ENCODE measurements at places on chromosomes 4 and X. TPM values are rescaled to one million over a fixed set of nuclear protein-coding genes. Genes with fewer than 3 reads are reported as not detected.

GRCh38 chr4:48337731-48338130 lies 3.6 kb upstream of the SLAIN2 start:
- no peak for DNase-seq
- no peaks in the 10 kb centered on the region for H3K27me3 ChIP-seq
- peaks cover 6% of the 10 kb centered on the region for H3K4me1 ChIP-seq
- no peak overlapping the region for H3K4me3 ChIP-seq
- no peaks in the 10 kb centered on the region for H3K36me3 ChIP-seq
- H3K27ac ChIP-seq: no peak overlapping the region

GRCh38 chr4:23584024-23584423 lies 305.8 kb downstream of the PPARGC1A start:
- H3K4me1 ChIP-seq: no peaks in the 10 kb centered on the region
- H3K4me3 ChIP-seq: no peak overlapping the region
- H3K27me3 ChIP-seq: no peaks in the 10 kb centered on the region
- no peak overlapping the region for H3K27ac ChIP-seq
- H3K36me3 ChIP-seq: no peaks in the 10 kb centered on the region

- no peaks in the 10 kb centered on the region for H3K4me1 ChIP-seq
- no peak overlapping the region for H3K4me3 ChIP-seq
- peaks cover 30% of the 10 kb centered on the region for H3K27me3 ChIP-seq
- H3K36me3 ChIP-seq: no peaks in the 10 kb centered on the region
These were observed 3.7 kb upstream of the GABRA2 start for GRCh38 chr4:46393606-46394005.

DNA sequence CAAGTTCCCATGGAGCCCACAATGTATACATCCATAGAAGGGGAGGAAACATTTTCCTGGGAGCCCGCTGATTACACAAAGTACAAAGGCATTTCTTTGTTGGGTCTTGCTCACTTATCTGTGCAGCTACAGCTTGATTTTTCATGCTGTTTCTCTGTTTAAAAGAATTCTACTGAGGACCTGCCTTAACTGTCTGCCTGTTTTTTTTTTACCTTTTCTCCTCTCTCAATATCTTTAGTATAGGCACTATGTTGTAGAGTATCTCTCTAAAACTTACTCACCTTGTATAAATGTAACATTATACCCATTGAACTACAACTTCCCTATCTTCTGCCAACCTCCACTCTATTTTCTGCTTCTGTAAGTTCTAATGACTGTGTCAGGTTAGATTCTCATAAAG lies 494.6 kb upstream of the EPHA5 start:
- no peak overlapping the region for H3K4me3 ChIP-seq
- H3K4me1 ChIP-seq: no peaks in the 10 kb centered on the region
- no peaks in the 10 kb centered on the region for H3K36me3 ChIP-seq

GRCh38 chrX:151973851-151974335 lies 583 bp downstream of the GABRE start:
- peak overlapping the region; percentile 12 for H3K4me3 ChIP-seq
- H3K27me3 ChIP-seq: no peaks in the 10 kb centered on the region
- H3K27ac ChIP-seq: no peak overlapping the region
- DNase-seq: no peak
- H3K36me3 ChIP-seq: no peaks in the 10 kb centered on the region

DNA sequence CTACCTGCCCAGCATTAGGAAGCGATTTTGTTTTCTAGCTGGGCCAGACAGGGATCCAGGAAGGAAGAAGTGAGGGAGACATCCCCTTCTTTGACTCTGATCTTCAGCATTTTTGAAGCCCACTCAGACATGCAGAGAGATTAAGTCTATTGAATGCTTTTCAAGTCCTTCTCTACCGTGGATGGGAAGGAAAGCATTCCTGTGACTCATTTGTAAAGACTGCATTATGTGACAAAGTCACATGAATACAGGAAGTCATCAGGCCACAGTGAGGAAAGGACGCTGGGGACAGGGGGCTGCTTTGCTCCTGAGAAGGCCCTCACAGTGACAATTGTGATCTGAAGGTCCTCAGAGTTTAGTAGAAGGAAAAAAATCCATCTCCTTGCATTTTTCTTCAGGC lies 67.4 kb upstream of the GBA3 start:
- no peak for DNase-seq
- H3K4me3 ChIP-seq: no peak overlapping the region
- no peak overlapping the region for H3K27ac ChIP-seq
- H3K27me3 ChIP-seq: no peaks in the 10 kb centered on the region

PDE5A gene
- polyA plus RNA-seq: 0.91 TPM
